ENCODE measurements at places on chromosomes 7 and 10.

- DNase-seq = no peak
Measured at GRCh38 chr10:98217801-98218200, 50.2 kb downstream of the LOXL4 start.

- no peak for DNase-seq
Measured at GRCh38 chr7:114755856-114756255, 166.0 kb upstream of the MDFIC start.

- no peak for DNase-seq
Measured at GRCh38 chr10:106396192-106396591, 768.3 kb downstream of the SORCS1 start.

GRCh38 chr10:17226891-17227303 is 1.1 kb upstream of the VIM start:
- no peak for DNase-seq

- no peak for DNase-seq
Measured at GRCh38 chr10:110762849-110763211, 108.9 kb upstream of the PDCD4 start.

DNA sequence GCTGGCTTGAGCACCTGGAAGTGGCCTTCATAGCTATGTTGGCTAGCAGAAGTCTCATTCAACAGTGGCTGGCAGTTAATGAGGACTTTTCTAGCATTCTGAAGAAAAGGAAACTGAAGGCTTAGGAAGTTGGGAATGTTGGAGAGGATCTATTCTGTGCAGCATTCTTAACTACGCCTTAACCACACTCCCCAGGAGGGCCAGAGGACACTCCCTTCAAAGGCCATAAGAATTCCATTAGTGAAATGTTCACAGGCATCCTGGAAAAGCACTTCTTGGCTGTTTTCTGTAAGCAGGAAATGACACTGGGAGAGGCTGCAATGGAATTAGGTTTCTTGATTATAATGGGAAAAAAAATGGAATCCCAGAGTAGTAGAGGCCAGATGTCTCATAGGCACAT is 188.9 kb downstream of the ARHGAP12 start:
- DNase-seq = no peak

- DNase-seq = no peak
Measured at GRCh38 chr7:157932498-157933218, 595.9 kb downstream of the DNAJB6 start.

- DNase-seq = no peak
Measured at GRCh38 chr10:112509558-112510291, 62.7 kb downstream of the VTI1A start.

- no peak for DNase-seq
Measured at GRCh38 chr10:110017907-110018306, 10.1 kb downstream of the ADD3 start.

DNA sequence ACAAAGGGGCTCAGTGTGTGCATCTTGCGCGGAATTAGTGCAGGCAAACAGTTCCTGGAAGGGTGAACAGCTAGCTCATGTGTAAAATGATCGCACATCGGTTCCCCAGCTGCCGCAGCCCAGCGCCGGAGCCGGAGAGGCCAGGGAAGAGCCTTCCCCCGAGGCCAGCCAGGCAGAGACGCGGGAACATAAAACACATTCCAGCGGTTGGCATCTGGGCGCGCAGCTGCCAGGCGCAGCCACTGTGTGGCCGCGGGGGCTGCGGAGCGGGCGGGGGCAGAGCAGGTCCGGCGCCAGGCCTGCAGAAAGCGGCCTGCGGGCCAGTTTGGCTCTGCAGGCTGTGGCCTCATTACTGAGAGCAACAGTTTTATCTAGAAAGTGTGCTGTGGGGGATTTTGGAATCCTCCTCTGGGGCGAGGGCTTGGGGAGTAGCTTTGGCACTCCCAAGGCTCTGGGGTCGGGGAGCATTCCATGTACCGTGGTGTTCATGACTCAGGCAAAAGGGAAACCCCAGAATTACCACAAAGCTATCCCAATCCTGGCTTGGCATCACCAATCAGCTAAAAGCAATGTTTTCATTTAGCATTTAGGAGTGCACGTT is 74.3 kb downstream of the SAMD9 start:
- no peak for DNase-seq

DNA sequence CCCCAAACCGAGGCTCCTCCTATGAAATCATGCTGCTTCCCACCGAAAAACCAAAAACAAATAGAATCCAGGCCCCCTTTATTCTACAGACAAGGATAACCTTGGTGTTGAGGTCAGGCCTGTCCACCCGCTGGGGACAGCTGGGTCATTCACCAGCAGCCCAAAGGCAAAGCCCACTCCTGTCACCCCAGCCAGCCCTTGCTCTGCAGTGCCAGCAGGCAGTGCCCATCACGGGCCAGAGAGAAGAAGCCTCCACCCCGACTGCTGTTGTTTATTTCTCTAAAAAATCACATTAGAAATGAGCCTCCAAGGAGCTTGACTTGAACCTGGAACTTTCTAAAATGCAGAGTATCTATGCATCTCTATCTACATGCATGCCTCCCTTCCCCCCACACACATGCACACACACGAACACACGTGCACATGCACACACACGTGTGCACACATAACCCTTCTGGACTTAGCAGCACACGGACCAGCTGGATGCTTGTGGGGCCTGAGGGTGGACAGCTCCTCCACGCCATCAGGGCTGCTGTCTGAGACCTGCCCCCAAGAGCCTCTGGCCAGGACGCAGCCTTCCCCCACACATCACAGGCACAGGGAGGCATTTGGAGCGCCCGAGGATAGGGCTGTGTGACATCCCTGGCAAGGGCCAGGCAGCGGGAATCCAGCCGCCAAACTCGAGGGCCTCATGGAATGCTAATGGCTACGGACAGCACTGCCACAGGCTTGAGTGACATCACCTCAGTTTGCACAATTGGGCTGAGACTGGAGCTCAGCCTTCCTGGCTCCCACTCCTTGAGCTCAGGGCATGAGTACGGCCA is 22.8 kb downstream of the PRKAG2 start:
- no peak for DNase-seq

- no peak for DNase-seq
Measured at GRCh38 chr10:96306516-96306915, 2.3 kb downstream of the DNTT start.

DNA sequence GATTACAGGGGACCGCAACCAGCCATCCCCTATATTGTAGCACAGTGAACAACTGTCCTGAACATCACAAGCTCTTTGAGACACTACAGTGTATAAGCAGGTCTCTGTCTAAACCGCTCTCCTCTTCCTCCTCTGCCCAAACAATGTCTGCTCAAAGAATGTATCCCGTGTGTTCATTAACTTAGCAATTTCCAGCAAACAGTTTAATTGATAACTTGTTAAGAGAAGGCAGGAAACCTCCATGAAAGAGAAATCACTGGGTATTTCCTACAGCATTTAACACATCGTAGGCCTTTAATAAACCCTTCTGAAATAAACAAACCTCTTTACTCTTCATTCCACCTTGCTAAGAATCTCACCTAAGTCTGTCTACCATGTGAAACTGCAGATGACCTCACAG is 1.5 kb downstream of the PMS2 start:
- no peak for DNase-seq

DNA sequence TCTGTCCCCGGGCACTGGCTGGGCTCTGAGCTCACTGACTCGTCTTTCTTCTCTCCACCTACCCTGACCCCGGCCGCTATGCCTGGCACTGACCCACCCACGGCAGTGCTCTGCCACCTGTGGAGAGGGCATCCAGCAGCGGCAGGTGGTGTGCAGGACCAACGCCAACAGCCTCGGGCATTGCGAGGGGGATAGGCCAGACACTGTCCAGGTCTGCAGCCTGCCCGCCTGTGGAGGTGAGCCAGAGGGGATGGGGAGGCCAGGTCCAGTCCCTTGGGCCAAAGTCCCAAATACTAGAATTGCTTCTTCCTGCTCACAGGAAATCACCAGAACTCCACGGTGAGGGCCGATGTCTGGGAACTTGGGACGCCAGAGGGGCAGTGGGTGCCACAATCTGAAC is 27.3 kb downstream of the TBATA start:
- no peak for DNase-seq

DNA sequence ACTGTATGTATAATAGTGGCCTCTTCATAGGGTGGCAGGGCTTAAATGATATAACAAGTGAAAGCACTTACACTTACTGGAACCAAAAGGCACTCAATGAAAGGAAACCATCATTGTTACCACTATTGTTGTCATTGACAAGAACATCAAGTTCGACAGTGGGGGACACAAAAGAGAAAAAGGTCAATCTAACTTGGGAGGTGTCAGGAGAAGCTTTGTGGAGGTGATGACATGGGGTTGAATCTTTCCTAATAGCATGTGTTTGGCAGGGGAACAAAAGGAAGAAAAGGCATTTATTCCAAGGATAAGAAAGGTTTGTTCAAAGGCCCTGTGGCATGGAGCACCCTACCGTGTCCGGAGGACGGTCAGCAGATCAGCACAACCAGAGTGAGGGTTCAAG is 18.2 kb upstream of the ENO4 start:
- DNase-seq = no peak

DNA sequence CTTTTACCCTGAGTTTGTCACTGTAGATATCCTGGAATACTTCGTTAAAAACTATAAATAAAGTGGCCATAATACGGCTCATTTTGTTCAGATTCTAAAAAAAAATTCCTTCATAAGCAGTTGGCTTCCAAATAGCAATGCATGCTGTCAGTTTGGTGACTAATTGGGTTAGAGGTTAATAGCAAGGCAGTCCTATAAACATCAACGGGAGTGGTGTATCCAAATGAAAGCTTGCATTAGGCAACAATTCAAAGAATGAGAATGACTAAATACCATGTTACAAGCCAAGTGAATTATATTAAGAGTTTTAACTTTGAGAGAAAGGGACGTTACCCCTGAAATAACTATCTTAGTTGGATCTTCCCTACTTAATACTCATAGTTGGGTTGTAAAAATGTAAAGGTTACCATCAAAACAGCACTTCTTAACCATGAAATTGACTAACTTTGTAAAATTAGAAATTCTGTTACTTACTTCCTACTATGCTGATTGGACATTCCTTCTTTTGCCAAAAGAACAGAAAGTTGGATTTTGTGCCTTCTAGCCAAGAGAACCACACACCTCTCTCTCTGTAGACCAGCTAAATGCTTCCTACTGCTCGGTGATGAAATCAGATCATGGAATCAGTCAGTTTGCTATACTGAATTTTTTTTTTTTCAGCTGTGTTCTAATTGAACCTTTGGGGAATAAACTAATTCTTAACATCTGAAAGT is 98.0 kb downstream of the KAT6B start:
- DNase-seq = no peak

DNA sequence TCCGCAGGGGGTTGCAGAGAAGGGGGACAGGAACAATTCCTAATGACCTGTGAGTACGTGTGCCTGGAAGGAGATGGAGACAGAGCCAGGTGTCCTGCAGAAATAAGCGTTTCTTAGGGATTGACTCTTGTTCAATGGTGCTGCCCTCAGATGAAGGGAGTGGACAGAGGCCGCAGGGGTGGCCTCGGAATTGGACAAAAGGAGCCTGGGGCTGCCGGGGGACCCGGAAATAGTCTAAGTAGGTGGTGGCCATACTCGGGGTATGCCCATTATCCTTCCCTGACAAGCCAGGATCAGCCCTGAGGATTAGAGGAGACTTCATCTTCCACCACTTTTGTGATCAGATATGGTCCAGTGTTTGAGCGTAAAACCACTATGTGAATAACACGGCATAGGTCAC is 39.2 kb downstream of the ELFN1 start:
- DNase-seq = no peak

GRCh38 chr7:94301024-94301586 is 93.6 kb upstream of the COL1A2 start:
- no peak for DNase-seq

GRCh38 chr7:40700653-40701421 is 566.0 kb downstream of the SUGCT start:
- no peak for DNase-seq

DNA sequence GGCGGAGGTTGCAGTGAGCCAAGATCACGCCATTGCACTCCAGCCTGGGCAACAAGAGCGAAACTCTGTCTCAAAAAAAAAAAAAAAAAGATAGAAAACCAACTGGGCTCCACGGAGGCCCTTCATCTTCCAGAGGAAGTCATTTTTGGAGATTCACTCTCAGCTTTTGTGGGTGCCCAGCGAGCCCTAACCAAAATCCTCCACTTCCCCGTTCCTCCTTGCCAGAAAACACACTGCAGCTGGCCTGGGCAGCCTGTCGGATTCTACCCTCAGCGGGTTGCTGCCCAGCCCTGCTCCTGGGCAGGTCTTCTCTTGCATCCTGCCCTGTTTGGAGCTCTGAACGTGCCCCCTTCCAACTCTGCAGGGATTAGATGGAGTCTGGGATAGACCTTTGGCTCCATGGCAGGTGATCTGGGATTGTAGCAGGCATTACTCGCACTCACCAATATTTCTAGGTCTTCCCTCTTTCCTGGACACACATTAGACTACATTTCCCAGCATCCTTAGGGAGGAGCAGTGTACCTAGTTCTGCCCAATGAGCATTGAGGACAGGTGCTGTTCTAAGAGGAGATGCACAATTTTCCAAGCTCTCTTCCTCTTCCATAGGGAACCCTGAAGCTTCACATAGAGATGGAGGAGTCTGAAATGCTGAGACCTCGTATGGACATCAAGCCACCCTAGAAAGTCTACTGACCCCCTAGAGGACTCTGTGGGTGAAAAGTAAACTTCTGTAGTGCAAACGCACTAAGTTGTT is 4.6 kb downstream of the GRID2IP start:
- no peak for DNase-seq

DNA sequence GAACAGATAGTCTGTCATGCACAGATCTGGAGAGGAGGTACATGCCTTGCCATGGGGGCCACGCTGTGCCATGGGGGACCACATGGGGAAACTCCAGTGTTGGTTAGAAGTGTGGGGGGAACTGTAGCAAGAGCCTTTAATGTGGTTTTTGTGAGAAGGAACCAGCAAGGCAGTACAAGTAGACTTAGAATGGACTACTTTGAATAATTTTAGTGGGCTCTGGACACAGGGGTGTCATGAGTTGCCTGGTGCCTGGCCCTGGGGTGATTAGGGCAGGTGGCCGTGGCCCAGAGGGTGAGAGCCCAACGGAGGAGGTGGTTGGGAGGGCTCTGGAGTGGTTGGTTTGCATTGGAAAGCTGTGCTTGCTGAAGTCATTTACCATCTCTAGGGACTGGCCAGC is 77.2 kb downstream of the CXCL12 start:
- no peak for DNase-seq

DNA sequence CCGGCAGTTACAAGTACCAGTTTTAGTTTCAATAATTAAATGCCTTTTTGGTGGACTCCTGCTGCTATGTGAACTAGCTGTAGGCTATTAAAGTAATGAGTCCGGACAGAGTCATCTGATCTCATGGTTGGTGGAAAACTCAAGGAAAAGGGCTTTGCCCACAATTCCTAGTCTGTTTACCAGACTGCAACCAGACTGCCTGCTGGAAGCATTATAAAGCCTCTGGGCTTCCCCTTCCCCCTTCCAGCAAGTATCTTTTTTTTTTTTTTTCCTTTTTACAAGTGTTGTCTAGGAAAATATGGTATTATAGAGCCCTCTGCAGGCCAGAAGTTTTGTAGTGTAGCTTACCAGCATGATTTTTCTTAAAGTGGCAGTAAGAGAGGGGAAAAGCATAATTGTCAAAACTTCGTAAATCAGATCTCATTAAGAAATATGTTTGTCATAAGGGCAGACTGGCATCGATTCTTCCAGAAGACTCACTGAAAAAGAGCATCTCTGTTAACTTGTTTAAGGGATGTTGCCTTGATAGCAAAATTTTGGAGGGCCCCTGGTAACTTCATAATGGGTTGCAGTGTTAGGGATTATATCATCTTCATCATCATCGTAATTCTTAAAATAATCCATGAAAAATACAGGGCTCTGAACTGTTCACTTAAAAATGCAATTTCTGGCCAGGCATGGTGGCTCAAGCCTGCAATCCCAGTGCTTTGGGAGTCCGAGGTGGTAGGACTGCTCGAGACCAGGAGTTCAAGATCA is 181.3 kb downstream of the TAX1BP1 start:
- DNase-seq = no peak

GRCh38 chr7:27185854-27186667 is 1.0 kb upstream of the HOXA11 start:
- DNase-seq = peak; percentile 0

Measured in stimulated activated CD4-positive, alpha-beta T cell treated with anti-CD3 and anti-CD28 coated beads, Interleukin-15, amount 100 ng/mL, for 1 hour (primary cell).